ENCODE measurements at places on chromosomes 3 and 15.
A peak's percentile ranks its signal among the peaks of the same experiment; 100 is the strongest.

- no peak for ATAC-seq
Observed at GRCh38 chr15:63049783-63050371, 7.3 kb downstream of the TPM1 start.

- ATAC-seq = no peak
Observed at GRCh38 chr15:85151861-85152260, 170.2 kb downstream of the PDE8A start.

GRCh38 chr15:41001524-41002214 is 48.4 kb downstream of the CHAC1 start:
- no peak for ATAC-seq

- ATAC-seq = no peak
Observed at GRCh38 chr15:38516626-38517025, 48.0 kb downstream of the RASGRP1 start.

GRCh38 chr3:99532246-99532645 is 106.1 kb upstream of the COL8A1 start:
- peak; percentile 57 for ATAC-seq
